ENCODE measurements at places on chromosomes 4 and X.

DNA sequence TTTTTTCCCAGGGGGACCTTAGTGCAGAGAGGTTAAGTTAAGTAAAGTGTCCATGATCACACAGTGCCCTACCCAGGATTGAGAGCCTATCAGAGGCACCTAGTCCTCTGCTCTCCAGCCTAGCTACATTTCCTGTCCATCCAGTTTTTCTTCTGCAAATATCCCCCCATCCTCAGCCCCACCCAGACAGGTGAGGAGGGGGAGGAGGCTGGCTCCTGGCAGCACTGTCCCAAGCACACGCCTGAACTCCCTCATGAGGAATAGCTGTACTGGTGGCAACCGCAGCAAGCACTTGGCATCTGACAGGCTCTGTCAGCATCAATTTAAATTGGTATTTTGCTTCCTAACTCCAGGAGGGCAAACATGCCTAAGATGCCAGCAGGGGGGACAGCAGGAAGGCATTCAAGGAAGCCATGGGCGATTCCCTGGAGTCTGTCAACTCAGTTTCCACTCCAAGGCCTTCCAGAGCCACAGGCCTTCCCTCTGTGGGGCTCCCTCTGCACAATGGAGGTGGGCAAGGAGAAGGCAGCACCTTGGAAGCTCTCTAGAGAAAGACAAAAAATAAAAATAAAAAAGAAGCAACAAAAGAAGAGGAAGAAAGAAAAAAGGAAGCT is 6.4 kb upstream of the FRMPD3 start:
- DNase-seq: no peak

DNA sequence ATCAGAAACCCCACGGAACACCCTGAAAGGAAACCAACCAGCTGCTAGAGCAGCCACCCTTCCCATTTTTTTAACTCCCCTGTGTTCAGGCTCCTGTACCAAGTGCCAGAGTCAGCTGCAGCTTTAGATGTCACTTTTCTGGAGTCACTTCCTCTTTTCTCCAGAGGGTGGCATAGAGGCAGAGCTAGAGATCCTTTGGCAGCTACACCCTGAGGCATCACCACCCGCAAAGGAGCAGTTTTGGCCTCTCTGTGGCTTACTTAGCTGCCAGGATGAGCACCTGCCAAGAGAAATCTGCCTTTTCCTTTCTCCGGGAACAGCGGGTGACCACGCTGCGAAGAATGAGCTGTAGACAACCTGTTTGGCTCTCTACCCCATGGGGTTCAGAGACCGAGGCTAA is 58.0 kb upstream of the CHRDL1 start:
- no peak for DNase-seq

DNA sequence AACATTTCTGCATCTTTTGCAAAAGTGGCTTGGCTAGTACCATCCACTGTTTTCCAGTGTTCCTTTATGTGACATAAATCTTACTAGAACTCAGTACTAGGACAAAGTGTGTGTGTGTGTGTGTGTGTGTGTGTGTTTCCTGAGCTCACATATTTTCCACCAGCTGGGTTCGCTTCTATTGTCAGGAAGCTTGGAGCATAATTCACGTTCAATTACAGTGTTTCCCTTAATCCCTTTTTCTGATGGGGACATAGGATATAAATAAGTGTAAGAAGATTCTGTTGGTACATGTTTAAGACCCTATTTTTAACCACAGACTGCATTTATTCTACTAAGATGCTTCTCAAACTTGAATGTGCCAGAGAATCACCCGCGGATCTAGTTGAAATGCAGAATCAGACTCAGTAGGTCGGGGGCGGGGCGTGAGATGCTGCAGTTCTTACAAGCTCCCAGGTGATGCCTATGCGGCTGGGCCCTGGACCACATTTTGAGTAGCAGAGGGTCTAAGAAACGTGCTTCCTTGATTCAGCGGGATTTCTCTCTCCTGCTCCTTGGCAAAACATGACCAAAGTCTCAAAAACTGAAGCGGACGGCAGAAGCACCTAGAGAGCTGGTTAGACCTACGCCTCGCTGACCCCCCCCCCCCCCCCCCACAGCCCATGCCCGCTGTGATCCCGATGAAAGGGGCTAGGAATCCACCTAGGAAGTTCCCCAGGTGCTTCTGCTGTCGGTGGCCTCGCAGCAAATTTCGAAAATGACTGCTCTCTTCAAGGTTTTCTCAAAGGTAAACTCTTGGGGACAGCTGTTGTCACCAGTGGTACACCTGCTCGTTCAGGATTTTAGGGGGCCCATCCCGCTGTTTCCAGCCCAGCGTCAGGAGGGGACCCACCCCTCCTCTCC is 797 bp downstream of the CD99L2 start:
- peak; percentile 27 for DNase-seq

DNA sequence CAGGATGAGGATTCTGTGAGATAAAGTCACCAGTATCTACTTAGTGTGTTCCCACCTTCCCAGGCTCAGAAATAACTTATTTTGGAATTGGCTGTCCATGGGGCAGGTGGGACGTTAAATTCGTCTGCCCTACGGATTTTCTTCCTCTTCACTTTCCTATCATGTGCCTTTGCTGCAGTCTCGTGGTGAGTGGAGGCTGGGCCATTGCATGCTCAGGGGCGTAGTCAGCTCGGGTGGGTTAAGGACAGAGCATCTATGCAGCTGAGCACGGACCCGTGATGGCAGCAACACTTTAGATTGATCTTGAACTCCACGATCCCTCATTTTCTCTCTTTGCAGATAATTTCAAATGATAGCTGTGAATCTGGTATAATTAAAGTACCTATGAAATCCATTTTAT is 51.5 kb downstream of the CLDN22 start:
- DNase-seq: no peak

DNA sequence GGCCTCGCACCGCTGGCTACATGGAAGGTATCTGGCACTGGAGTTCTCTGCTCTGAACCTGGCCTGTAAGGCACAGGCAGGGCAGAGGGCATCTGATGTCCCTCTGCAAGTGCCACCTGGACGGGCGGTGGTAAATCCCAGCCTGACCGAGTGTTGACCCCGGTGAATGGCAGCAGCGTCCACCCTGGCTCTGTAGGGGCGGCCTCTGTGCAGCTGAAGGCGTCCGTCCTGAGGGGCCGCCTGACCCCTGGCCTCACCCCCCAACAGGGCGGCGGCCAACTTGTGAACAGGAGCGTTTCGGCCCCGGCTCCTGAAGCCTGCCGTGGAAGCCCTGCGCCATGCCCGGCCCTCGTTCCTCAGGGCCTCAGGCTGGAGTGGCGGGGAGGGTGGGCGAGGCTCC is 51.4 kb downstream of the CPZ start:
- no peak for DNase-seq

DNA sequence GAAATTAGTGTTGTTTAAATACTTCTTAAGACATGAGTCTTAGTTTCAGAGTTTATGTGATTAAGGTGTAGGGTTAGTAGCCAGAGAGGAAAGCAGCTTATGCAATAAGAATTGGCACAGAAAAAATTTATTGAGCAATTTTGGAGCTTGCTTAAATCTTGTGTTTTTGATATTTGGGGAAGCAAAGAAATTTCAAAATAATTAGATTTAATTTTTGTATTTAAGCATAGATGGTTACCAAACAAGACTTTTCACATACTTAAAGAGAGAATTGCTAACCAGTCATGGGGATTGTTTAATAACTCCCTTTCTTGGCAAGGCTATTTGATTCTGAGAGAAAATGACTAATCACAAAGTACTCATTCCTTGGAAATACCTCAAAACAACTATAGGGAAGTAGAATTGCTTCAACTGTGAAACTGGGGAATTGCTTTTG is 202.0 kb upstream of the GRID2 start:
- DNase-seq: no peak

GRCh38 chrX:151984902-151985301 is 10.4 kb upstream of the GABRE start:
- no peak for DNase-seq

All from CD4-positive, alpha-beta T cell treated with Interleukin-1 beta for 1 hour (primary cell).